ENCODE measurements at places on chromosomes 3 and 15.

DNA sequence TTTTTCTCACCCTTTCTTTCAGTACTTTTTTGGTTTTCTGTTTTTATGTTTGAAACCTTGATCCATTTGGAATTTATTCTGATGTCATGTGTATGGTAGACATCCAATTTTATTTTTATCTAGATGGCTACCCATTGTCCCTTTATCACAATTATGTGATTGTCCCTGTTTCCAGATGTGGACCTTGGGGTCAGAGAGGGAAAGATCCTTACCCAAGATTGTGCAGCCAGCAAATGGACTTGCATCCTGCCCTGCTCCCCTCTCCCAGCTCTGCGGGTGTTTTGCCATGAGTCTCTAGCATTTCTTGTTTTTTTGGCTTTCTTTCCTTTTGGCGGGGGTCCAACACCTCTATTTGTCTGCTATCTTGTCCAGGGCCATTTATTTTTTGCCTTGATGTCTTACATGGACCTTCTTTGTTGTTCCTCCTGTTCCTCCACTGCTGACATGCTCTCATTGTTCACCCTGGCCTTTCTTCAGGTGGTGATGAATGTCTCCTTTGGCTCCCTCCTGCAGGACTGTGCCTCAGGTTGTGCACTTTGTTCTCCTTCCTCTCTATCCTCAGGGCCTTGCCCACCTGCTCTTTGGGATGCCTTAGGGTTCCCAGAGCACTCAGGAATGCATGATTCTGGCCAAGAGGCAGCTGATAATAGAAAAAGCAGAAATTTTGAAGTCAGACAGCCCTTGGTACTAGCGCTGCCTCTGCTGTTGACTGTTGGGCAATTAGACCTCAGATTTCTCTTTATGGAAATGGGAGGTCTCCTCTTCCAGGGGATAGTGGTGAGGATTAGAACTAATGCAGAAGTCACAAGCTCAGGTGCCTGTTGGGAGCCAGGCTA is 84.3 kb downstream of the EEFSEC start:
- no peak for DNase-seq

DNA sequence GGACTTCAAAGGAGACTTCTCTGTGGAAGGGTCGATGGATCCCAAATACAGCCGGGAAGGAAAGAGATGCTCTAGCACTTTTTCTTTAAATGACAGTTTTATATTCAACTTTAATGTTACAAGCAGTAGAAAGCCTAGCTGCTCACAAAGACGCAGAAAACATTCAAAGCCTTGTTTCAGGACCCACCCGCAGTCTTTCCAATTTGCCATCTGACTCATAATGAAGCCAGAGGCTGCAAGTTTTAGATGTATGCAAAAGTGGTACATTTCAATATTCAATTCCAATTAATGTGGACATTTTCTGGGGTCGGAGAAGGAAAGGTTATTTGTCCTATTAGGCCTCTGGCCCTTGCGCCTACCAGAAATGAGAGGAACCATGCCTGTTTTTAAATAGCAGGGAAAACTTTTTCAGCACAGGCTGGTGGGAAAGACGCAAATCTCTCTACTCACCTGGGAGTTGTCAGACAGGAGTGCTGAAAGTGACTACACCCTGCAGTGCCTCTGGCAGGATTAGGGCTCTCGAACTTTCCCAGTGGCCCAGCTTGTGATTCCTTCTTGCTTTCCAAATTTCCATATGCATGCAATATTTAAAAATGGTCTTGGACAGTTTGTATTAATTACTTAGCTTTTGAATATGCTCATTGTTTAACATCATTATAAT is 117.4 kb upstream of the MBNL1 start:
- no peak for DNase-seq

- DNase-seq = no peak
Measured at GRCh38 chr15:44441095-44441501, 13.7 kb downstream of the CTDSPL2 start.

DNA sequence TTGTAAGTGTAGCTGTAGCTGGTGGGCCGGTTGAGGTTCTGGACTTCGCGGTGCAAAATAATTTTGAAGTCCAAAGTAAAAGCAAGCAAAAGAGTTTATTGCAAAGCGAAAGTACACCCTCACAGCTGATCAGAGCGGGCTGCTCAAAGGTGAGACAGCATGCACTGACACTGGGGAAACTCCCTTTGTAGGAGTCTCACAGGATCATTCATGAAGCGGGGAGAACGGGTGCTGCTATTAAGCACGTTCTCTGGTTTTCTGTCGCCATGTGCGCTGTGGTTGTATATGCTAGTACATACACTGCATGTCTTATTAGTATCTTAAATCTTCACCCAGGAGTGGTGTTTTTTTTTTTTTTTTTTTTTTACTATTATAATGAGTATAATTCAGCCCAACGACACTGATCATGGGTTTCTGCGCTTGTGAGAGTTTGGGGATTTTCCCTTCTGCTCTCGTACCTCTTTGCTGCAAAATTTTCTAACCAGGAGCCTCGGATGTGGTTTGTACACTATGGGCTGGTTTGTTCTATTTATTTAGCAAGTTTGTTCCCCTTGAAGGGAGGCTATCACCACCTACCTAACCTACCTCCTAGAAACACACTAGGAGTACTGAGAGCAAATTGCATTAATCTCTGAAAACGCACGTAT is 1.4 kb upstream of the AP4E1 start:
- no peak for DNase-seq

DNA sequence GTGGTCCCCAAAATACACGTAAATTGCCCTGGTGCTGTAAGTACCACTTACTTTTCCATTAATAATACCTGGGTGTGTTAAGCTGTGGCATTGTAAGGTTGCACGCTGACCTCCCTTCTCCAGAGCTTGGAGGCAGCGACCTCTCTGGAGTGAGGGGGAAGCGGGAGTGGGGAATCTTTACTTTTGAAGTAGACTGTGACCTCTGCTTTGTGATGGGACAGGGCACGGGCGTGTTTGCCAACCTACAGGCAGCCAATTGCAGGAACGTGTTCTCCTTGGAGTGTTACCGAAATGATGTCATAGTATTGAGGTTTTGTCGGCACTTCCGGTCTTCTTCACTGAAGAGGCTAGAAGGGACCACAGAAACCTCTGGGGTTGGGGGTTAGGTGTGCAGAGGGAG is 227.3 kb upstream of the C2CD4B start:
- no peak for DNase-seq

- DNase-seq = peak; percentile 62
Measured at GRCh38 chr15:62389885-62390790, 225.1 kb upstream of the C2CD4B start.

DNA sequence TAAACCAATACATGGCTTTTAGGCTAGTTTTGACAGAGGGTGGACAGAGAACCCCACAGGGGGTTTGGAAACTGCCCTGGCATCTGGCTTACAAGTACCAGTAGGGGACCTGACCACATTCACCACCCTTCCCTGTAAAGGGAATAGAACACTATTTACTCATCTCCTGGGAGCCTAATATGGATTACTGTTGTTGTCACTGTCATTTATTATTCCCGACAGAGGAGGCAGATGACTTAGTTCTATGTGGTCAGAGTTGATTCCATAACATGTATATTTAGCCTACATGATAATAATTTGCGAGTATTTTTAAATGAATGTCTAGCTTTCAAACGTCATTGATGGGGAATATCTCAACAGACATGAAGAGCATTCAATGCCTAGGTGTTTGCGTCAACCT is 15.9 kb downstream of the ZBTB38 start:
- DNase-seq = no peak

DNA sequence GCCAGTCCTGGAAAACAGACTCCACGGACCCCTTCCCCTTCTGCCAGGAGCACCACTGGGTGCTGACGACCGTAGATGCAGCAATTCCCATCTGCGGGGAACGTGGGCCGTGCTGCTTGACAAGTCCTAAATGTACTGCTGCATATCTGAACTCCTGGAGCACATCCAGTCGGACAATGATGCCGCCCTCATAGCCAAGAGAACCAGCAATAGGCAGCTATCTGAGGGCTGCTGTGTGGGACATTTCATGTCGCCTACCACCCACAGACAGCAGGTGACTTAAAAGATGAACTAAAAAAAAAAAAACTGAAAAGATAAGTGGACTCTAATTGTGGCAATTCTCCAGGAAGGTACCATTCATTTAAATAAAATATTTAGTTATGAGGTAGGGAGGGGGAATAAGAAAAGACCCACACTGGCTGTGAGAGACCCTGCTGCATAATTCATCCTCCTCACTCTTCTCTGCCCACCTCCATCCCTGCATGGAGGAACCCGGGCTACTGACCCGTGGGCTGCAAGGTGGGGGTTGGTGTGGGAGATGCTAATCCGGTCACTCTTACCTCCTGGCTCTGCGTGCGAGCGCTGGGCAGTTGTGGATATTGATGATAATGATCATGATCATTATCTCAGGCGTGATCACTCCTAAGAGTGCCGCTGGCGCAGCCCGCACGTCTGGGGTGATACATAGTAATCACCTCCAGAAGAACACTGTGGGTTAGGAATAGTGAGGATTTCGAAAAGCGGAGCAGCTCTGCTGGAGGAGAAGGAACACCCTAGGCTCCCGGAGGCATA is 28.3 kb downstream of the ALS2CL start:
- DNase-seq = peak; percentile 34

- no peak for DNase-seq
Measured at GRCh38 chr3:45606003-45606402, 11.5 kb downstream of the LIMD1 start.

DNA sequence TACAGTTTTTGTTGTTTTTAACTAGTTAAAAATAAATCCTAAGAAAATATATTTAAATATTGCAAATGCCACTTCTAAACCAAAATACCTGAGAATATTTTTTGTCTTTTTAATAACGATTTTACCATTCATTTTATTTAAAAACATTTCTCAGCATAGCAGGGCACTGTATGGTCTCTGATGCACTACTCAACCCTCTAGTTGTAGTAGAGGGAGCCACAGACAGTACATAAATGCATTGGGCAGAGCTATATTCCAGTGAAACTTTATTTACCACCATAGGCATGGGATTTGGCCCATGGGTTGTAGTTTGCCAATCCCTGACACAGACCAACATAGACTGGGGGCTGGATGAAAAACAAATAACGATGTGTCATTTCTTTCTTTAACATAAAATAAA is 214.4 kb upstream of the UBE2E1 start:
- no peak for DNase-seq

- no peak for DNase-seq
Measured at GRCh38 chr3:79517766-79518413, 249.9 kb downstream of the ROBO1 start.

GRCh38 chr15:101494251-101494796 is 4.8 kb upstream of the PCSK6 start:
- DNase-seq = no peak

- peak; percentile 10 for DNase-seq
Measured at GRCh38 chr3:126135071-126135405, 45.3 kb downstream of the ALDH1L1 start.

GRCh38 chr3:6229778-6230410 is 631.0 kb upstream of the GRM7 start:
- no peak for DNase-seq

GRCh38 chr3:156460206-156460611 is 94.7 kb downstream of the SSR3 start:
- no peak for DNase-seq

DNA sequence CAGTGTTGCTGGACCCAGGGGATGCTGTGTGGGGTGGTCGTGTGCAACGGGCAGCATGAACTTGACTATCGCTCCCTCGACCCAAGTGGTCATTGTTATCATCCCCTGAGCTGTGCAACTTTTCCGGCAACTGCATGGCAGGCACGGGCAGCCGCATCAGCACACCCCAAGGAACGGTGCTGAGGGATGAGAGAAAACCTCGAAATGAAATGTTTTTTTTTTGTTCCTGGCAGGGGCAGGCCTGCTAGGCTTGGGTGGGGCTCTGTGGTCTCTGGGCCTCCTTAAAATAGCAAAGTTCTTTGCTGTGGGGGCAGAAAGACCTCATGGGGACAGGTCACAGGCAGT is 51.4 kb downstream of the CORO2B start:
- DNase-seq = no peak

- no peak for DNase-seq
Measured at GRCh38 chr3:171346582-171347300, 113.5 kb downstream of the TNIK start.

DNA sequence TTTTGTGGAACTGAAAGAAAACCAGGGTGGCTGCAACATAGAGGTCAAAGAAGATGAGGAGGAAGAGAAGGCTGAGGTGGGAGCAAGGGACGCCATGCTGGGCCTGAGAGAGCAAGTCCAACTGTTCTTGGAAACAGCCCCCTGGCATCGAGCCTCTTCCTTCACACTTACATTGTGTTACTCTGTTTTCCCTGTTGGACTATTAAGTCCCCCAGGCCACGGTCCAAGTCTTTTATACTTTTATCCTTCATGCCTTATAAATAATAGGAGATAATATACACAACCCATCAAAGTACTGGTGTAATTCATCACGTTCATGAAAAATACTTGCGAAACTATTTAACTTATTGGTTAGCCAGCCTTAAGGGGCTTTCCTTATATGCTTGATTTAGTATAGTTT is 79.3 kb downstream of the ATG7 start:
- no peak for DNase-seq

DNA sequence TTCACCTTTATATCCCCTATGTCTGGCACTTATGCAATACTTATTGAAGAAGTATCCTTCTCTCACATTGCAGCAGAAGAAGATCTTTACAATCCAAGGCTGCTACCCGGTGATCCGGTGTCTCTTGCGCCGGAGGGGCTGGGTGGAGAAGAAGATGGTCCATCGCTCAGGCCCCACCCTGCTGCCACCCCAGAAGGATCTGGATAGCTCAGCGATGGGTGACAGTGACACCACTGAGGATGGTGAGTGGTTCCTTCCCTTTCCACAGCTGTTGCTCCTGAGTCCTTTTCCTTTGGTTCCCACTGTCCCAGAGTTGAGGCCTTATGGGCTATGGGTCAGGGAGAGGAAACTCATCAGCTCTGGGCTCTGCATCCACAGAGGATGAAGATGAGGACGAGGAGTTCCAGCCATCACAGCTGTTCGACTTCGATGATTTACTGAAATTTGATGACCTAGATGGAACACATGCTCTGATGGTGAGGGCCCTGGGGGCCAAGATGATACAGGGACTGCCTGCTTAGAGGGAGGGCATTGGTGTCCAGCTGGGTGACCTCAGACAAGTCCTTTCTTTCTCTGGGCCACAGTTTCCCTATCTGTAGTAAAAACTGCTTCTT is 2.9 kb downstream of the TTLL3 start:
- no peak for DNase-seq

DNA sequence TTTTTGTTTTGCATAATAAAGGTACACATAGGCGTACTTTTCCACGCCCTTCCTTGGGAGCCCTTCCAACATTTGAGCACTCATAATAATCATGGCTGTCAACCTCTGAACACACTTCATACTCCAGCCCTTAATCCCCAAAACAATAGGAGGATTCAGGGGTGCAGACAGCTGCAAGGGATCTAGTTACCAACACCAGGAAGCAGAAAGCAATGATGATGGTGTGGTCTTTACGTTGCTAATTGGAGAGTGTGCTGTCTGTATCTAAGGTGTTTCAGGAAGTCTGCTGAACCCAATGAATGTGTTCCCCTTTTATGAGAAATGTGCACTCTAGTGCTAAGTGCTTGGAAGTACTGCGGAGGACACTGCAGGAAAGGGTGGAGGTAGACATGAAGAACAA is 60.3 kb upstream of the PDZRN3 start:
- no peak for DNase-seq
